Substantia nigra (tissue), 51 donors: ENCODE measurements at places on chromosomes 3 and 15.

- DNase-seq, result no peak
Observed at GRCh38 chr15:45732662-45733061, 97.8 kb downstream of the SQOR start.

GRCh38 chr3:189308608-189309007 lies 136.8 kb downstream of the TPRG1 start:
- no peak for DNase-seq

DNA sequence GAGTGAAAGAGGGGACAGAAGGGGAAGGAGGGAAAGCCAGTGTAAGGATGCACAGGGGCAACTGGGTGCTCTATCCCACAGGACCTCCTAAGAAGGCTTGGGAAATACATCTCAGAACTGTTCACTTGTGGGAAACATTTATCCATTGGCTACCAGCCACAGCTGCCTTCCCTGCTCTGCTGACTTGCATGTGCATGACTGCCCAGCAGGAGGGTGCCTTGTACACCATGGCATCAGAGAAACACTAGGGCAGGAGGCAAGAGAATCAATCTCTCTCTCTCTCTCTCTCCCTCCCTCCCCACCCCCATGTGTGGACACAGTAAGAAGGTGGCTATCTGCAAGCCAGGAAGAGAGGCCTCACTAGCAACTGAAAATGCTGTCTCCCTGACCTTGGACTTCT lies 62.9 kb upstream of the ZBTB38 start:
- DNase-seq, result no peak

DNA sequence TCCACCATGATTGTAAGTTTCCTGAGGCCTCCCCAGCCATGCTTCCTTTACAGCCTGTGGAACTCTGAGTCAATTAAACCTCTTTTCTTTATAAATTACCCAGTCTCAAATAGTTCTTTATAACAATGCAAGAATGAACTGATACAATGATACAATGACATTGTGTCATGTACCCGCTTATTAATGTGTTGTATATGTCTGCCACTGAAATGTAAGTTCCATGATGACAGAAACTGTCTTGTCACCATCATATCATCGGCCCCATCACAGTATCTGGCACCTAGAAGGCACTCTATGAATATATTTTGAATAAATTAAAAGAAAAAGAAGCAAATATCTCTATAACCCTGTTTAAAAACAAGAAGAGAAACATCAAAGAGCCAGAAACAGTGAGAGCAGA lies 29.6 kb downstream of the FEZF2 start:
- DNase-seq, result no peak

DNA sequence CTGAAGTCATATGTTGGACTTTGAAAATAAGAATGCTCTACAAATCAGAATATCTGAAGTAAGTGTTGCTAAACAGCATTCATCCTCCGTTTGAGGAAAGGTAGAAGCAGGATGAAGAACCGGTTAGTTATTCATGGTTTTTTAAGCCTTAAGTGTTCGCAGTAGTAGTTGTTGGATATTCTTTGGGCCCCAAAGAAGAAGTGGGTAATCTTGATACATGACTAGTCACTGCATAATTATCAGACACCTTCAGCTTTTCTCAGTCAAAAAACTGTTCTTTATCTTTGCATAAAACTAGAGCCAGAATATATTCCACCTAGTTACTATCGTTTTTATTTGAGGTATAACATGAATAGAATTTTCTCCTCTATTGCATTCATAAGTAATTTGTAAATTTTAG lies 13.8 kb downstream of the RAB5A start:
- no peak for DNase-seq

- no peak for DNase-seq
Observed at GRCh38 chr3:47057212-47057671, 77.8 kb downstream of the NBEAL2 start.

- no peak for DNase-seq
Observed at GRCh38 chr15:91949361-91949760, 95.9 kb downstream of the SLCO3A1 start.

- no peak for DNase-seq
Observed at GRCh38 chr3:28745916-28746617, 397.4 kb upstream of the AZI2 start.

GRCh38 chr3:10505791-10506585 lies 602 bp upstream of the ATP2B2 start:
- DNase-seq, result no peak

GRCh38 chr3:122318620-122319019 lies 6.4 kb upstream of the CSTA start:
- no peak for DNase-seq

DNA sequence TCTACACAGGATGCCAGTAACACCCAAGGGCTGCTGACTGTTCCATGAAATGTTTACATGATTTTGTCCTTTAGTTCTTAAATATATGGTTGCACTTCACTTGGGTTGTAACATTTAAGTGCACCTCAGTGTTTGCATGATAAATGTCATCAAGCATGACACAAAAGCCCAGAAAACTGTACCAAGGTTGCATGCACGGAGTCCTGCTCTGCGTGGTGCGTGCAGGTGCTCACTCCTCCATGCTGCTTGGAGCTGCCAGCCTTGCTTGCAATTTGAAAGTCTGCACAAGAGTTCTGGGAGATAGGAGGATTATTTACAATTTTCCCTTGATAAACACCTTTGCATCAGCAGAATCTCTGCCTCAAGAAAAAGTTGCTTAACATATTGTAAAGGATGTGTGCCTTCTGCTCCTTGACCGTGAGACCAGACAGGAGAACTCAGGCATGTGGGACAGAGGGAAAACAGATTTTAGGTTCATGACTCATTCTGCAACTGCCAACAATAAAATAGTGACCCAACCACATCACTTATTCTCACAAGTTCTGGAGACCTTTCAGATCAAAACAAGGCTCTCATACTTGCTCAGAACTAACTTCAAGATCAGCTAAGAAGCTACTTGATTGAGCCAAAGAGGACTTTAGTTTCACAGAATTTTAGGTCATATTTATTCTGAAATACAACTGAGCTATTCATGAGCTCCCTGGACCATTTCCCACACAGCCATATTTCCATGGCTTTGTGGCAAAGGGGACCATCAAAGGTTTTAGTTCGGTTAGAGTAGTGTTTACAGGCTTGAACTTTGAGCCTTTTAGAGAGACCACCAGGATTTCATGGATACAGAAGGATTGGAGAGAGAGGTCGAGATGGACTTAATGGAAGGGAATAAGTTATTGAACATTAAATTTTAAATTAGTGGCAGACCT lies 128.4 kb upstream of the ZBED2 start:
- no peak for DNase-seq

DNA sequence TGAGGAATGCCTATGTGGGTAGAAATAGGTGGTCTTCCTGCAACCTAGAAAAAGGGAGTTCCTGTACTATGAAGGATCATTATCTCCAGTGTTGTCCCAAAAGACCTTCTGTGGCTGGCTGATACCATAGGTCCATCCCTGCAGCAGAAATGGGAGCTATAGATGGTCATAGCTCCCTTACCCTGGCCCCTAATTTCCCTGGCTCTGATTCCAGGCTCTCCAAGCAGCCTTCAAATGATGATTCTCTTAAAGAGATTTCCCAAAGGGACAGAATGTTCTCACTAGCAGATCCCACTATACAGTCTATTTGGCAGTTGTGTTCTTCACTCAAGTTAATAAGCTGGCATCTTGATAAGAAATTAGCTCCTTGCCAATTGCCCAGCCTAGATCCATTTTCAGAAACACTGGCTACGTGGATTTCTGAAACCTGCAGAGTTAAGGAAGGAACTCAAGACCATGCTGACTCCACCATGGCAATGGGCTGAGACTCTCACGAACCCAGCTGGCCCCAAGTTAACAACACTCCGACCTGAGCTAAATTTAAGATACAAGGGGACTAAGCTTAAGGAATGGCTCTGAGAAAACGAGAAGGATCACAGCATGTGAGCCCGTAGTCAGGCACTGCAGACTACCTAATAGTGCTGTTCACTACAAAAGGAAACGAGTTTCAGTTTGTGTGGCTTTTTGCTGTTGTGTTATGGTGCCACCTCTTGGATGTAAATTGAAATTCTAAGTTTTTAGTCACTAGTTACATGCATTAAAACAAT lies 11.4 kb downstream of the C15orf40 start:
- DNase-seq, result no peak

DNA sequence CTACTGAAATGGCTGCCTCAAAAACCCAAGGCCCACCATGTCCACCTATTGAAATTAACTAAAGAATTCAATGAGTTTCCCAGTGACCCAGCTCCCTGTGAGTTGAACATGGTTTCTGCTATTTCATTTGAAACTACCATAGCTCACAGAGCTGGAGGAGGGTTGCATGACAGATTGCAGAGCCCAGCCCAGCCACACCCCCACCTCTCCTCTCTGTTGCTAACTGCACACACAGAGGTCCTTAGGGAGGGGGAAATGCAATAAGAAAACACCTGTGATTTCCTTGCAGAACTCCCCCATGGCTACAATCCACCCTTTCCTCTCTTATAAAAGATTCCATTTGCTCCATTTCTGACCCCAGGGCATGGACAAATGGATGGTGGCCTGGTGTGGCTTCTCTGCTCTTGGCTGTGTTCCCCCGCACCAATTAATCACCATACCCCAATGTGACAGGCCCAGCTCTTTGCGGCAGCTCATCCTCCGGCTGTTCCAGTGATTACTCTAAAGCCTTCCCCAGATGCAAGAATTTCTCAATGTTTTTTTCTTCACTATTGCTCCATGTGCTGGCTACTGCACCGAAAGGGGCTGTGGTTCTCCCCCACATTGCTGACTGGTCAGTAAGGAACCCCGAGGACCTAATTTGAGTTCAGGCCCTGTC lies 208.4 kb upstream of the KBTBD8 start:
- no peak for DNase-seq

DNA sequence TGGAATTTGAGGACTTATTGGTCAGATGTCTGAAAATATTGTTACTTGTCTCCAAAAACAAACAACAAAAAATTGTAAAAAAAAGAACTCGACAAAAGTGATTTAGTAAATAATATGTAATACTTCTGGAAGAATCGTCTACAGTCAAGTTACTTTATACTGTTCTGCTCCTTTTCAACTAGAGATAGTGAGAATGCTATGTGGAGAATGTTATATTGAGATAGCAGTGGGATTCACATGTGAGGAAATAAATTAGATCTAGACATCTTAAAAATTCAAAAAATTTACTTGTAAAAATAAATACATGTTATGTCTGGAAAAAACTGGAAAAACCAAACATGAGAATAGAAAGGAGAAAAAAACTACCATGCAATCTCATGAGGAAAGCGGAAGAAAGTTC lies 64.9 kb downstream of the SGO1 start:
- DNase-seq, result no peak

DNA sequence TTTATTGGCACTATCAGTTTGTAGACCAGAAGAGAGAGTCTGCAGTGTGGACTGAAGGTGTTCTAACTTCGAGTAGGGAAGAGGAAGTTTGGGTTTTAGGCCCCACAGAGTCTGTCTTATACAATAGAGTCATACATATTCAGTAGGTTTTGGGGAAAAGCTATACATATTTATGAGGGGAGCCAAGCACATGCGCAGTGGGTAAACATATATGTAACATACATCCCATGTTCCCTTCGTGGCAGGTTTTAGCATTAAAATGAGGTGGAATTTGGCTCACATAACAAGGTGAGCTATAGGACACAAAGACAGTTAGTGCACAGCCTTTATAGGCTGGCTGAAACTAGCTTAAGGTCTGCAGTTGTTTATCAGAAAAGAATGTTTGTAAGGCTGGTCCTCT lies 4.9 kb downstream of the GALK2 start:
- DNase-seq, result no peak

GRCh38 chr3:42732829-42733459 lies 30.3 kb upstream of the HHATL start:
- no peak for DNase-seq

GRCh38 chr15:93413745-93414144 lies 324.7 kb upstream of the RGMA start:
- DNase-seq, result no peak

GRCh38 chr15:80240276-80240675 lies 11.7 kb downstream of the CTXND1 start:
- DNase-seq, result no peak
